ENCODE measurements at places on chromosomes 6 and 20.

- no peak for DNase-seq
Measured at GRCh38 chr6:17354700-17355403, 38.5 kb upstream of the CAP2 start.

GRCh38 chr6:3484946-3485345, 28.1 kb upstream of the SLC22A23 start:
- DNase-seq = no peak

GRCh38 chr20:62286493-62287064, 16.2 kb upstream of the ADRM1 start:
- DNase-seq = no peak

DNA sequence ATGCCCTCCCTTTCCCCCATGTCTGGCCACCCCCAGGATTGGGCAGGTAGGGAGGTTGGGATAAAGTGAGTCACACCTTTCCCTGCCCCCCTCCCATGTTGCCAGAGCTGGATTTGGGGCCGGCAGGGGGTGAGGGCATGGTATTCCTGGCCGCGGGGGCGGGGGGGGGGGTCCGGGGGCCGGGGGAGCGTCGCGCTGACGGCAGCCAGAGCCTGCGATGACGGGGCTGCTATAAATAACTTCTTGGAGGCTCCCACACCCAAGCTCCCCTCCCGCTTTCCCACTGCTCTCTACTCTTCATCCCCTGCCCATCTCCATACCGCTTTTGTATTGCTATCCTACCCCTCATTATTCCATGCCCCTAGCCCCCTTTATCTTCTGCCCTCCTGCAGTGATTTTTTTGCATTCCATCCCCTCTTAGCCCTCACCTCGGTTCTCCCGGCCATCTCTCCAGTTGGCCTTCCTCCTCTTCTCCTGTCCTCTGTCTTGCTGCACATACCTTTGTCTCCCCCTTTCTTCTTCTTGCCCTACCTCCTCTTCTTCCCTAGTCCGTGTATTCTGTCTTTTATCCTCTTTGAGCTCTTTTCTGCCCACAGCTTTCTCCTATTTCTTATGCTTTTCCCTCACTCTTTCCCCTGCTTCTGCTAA, 13.8 kb downstream of the SYNGAP1 start:
- DNase-seq = no peak

DNA sequence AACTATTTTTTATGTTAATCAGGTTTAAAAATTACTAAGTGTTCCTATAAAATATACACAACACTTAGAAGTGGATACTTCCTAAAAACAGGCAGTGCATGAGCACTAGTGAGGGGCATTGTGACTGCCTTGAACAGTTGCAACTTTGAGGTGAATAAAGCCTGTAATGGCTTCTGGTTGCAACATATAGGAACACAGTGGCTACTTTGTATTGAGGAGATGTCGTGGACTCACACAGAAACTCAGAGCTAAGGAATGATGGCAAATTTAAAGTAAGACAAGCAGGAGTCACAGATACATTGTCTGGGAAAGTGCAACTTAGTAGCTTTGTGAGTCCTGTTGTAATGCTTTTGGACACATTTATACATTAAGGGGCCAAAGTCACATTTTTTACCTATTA, 861 bp upstream of the HLA-A start:
- no peak for DNase-seq

GRCh38 chr6:138517635-138518034, 18.3 kb upstream of the NHSL1 start:
- peak; percentile 57 for DNase-seq
